ENCODE measurements at places on chromosomes 13 and 19.

- DNase-seq = no peak
Measured at GRCh38 chr19:1255186-1256161, 7.1 kb downstream of the MIDN start.

DNA sequence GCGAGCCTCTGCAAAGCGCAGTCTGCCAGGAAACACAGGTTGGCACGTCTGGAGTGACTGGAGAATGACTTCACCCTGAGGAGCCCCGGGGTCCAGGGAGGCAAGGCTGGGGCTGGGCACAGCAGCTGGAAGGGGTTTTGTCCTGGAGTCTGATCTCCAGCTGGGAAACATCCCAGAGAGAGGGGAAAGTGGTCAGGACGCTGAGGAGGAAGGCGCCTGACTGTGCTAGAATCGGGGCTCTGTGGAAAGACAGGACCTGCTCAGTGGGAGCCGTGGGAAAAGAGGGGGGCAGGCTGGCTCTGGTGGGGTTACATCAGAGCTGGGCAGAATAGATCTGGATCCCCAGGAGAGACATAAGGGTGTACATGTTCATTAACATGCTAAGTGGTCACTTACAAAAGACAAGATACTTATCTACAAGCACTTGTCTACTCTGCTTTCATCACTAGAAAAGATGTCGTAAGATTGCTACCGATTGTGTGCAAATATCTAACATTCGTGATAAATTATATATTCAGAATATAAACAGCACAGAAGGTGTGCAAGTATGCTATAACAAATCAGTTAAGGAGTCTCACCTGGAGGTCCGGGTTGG, 106.6 kb downstream of the COL4A1 start:
- peak; percentile 31 for DNase-seq

DNA sequence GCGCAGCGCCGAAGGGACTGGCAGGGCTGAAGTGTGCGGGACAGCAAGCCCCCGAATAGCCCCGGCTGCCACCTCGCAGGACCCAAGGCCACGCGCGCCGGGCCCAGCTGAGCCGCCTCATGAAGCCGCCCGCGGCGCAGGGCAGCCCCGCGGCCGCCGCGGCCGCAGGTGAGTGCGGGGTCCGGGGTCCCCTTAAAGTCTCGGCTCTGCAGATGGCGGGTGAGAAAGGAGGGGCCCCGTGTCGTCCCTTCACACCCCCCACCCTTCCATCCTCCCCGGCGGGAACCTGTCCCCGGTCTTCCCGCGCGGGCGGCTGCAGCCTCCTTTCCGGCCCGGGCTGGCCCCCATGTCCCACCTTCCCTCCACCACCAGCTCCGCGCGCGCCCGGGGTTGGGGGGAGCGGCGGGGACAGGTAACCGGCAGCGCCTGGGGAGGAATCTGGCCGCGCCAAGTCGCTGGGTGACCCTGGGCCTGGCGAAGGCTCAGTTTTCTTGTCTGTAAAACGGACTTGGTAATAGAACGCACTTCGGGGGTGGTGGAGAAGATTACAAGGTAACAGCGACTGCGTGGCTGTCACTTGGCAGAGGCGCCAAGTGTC, 338 bp downstream of the RGCC start:
- no peak for DNase-seq

DNA sequence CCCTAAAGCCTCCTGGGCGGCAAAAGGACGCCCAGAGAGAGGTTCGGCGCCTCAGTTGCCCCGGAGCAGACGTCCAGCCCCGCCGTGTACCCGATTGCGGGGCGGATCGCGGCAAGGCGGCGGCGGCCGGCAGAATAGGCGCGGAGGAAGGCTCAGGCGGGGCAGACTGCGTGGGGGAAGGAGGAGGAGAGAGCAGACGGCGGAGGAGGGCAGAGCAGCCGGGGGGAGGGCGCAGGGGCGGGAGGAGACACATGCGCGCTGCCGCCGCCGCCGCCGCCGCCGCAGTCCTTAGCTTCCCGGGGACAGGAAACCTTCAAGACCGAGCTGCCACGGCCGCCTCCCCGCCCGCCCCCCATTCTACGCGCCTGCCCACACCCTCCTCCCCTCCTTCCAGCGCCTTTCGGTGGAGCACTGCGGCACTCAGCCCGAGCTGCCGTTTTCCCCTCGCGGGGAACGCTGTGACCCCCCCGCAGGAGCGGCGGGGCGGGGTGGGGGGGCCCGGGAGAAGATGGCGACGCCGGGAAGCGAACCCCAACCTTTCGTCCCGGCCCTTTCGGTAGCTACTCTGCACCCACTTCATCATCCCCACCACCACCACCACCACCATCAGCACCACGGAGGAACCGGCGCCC, at the start of gene LRCH1:
TSS of gene LRCH1 (plus strand) at position 282 of the 632 bp plus-strand sequence. CDS start at position 509, 227 bp downstream.
- DNase-seq = peak; percentile 79

DNA sequence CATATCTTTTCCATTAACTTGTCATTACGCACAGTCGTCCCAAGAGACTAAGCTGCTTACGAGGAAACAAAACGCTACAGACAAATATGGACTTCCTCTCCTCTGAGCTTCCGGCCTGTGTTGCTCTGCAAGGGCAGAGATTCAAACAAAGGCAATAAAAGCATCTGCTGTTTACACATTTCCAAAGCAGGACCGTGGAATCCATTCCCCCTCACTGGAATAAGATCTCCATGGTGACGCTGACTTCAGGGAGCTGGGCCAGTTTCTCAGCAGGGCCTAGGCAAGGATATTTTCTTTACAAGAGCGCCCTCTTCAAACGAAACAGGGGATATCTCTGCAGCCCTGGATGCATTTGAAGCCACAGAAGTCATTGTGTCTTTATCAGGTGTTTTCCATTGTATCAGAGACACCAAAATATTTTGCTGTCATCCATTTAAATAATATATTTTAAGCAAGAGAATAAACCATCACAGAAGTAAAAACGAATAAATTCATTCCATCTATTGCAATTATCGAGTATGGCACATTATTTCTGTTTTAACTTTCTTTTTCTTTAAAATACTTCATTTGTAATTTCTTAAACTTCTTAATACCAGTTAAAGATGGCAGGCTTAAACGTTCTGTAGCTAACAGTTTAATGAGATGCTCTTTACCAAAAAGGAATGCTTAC, 177.5 kb downstream of the DCLK1 start:
- peak; percentile 42 for DNase-seq

DNA sequence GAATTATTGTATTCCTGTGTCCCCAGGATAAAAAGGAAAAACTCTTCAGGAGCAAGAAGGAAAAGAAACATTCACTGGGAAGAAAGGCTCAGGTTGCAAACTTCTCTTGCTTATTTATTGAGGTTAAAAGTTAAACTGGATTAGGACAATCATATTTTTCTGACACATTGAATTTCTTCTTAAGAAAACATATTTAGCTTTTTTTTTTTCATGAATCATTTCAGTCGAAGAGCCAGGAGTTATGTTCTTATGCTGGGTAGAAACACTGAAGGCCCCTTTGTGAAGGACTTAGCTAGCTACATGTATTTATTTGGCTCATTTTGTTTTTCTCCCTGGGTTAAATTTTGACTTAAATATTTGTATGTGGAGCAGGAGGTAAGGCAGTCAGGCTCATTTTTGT, 434.0 kb downstream of the KLF5 start:
- DNase-seq = no peak

DNA sequence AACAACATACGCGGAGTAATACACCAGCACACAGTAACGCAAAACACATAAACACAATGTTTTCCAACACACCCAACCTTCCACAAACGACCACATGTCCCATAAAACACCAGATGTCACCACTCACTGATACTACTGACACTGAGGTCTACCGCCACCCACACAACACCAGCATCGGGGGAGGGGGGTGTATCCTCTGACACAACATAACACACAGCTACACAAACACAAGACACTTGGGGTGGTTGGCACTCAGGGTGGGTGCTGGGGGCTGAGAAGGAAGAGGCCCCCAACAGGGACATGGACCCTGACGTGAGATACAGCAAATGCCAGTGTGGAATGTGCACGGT, 1.5 kb upstream of the KCNN4 start:
- no peak for DNase-seq

GRCh38 chr13:43214124-43214523, 190.7 kb downstream of the DNAJC15 start:
- DNase-seq = no peak

DNA sequence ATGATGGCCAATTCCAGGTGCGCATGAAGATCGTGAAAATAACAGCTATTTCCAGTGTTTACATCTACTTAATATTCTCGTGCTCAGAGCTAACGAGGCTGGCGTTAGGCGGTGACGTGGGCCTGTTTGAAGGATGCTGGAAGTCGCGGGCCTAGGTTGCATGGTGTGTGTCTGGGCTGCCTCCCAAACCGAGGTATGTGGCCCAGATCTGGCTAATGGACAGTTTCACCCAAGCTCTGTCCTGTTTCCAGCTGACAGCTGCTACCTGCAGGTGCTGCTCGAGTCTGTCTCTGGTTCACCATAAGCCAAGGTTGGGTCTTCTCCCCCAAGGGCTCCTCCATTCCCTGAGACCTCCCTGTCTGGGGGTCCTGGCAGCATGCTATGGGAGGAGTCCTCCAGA, 40.5 kb upstream of the KCTD15 start:
- no peak for DNase-seq

- no peak for DNase-seq
Measured at GRCh38 chr13:103283451-103283820, 217.2 kb upstream of the SLC10A2 start.

DNA sequence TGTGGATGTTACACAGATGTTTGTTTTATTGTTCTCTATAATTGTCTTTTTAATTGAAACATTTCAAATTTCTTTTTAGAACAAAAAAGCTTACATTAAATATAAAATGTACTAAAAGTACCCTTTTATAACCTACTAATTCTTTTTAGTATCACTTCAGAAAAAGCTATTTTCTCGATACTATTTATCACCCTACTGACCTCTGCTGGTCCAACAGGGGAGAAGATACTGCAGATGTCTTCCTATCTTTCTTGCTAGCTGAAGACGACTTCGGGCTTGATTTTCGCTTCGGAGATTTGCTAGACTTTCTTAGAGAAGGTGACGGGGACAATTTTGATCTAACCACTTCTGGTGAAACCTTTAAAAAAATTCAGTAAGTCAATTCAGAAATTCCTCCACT, 42.4 kb downstream of the ZC3H13 start:
- no peak for DNase-seq

- no peak for DNase-seq
Measured at GRCh38 chr13:33606692-33607091, 211.3 kb upstream of the RFC3 start.

- DNase-seq = no peak
Measured at GRCh38 chr19:40232479-40232878, 6.0 kb upstream of the CCNP start.

DNA sequence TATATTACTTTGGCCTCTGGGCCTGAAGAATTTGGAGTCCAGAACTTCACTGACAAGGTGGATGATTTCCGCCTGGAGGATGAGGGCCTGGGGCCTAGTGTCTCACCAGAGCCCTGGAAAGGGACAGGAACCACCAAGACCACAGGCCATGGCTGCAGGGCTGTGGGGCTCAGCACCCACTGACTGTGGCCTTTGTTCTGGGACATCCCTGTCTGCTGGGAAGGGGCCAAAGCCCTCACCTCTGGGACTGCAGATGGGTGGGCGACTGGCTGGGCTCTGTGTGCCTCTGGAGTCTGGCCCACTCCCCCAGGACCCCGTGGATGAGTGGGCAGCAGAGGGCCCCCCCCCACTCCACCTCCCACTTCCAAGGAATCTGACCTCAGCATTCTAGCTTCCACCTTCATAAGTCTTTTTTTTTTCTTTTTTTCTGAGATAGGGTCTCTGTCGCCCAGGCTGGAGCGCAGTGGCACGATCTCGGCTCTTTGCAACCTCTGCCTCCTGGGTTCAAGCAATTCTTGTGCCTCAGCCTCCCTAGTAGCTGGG, 20.3 kb downstream of the CHST8 start:
- DNase-seq = no peak

DNA sequence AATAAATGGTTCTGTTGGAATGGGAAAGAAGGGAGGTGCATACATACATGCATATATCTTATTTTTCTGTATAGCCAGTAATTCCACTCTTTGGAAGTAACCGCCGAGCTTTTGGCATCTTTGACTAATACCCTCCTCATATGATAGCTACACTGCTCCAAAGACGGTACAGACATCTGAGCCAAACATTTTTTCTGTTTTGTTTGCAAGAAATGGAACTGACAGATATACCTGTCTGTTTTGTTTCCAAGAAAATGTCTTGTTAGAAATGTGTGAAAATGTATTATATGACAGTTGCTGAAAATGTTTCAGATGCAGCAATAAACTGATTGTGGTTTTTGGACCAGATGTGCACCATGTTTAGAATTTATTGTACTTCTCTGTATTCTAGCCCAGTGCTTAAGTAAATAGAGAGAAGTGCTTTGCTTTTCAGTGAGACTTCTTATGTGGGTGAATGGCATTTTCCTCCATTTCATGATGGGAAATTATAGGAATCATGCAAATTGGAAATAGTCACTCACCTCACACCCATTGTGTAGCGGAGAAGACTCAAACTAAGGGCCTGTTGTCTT, 396.9 kb downstream of the KCNRG start:
- no peak for DNase-seq

Measured in PC-9 (cell line).